HepG2 (cell line): ENCODE measurements at places on chromosomes 12 and 14.

DNA sequence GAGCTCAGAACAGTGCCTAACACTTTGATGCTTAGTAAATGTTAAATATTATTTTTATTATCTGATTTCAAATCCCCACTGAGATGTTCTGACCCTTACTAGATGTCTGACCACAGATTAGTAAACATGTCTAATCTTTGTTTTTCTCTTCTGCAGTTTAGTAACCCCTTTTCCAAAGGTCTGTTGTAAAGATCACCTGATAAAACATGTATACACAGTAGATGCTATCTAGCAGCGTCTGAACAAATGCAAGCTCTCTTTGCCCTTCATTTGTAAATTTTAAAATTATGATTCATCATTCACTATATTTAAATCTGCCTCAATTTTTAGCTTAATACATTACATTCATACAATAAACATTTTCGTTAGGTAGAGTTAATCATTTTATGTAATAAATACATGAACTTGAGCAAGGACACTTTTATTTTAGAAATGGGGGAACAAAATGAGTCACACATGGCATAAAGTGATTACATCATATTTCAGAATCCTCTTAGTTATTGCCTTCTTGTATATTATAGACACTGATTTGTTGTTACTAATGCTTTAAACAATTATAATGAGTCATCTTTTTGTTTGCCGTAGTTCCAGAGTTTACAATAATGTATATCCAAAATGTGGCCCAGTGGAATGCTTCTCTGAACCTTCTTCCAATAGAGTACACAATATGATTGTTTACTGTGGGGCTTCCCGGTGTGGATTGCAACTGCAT is 1.7 kb upstream of the OR4K5 start:
- DNase-seq = peak; percentile 9

DNA sequence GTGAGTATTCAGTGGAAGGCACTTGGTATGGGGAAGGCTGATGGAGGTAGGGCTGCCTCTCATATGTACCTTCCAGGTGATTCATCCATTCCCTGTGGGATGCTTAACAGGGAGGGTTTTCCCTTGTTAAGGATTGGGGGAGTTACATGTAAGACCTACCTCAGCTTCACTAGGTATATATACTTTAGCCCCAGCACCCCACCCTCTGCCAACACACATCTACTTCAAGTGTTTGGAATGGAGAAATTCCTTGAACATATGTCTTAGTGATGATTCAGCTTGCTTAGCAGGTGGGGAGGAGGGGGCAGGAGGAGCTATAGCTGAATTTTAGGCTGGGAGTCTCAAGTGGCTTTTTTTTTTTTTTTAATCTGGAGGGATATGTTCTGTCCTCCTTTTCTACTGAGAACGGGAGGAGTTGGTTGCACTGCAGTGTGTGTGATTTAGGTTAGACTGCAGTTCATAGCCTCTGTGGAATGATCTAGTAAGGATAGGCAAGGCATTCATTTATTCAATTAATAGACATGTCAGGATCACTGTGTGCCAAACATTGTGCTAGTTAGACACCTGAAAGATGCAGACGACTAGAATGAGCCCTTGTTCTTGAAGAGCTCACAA is 1.7 kb downstream of the PIP4K2C start:
- no peak for DNase-seq

- DNase-seq = no peak
These were observed 534.0 kb downstream of the TMEM121 start for GRCh38 chr14:106060276-106060975.

DNA sequence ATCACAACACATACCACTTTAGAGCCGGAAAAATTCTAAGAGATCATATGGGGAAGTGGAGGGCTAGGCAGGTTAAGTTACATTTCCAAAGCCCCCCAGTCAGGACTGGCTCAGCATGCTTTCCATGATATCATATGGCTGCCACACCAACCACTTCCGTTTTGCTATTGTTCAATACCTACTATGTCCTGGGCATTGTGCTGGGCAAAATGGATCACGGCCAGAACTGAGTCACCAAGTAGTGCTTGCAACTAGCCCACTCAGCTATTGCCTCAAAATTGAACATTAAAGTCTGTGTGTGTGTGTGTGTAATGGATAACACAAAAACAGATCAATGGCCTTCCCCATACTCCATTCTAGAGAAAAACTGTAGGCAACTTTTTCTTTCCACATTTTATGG is 22.7 kb downstream of the WIF1 start:
- no peak for DNase-seq
